ENCODE measurements at places on chromosomes 3 and 15. TPM values are rescaled to one million over a fixed set of nuclear protein-coding genes. Genes with fewer than 3 reads are reported as not detected.
A peak's percentile ranks its signal among the peaks of the same experiment; 100 is the strongest.

The FBXW12 gene
- total RNA-seq: not detected

DNA sequence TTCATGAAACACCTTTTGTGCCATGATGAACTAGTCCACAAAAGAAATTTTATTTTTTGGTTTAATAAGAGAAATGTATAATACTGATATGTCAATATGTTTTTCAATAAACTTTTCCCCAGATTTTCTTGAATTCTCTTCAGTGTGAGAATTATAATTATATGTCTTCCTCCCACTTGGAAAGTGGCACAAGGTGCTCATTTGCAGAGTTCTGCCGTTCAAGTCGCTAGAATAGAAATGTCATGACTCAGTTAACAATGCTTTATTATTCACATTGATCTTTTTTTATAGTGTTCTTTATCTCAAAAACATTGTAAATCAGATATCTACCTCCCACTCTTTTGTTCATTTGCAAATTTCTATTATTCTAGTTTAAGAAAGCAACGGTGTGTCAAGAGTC is 87.3 kb downstream of the MDFIC2 start:
- no peak overlapping the region for H3K27ac ChIP-seq
- no peaks in the 10 kb centered on the region for H3K27me3 ChIP-seq
- H3K4me3 ChIP-seq: no peak overlapping the region
- no peaks in the 10 kb centered on the region for H3K4me1 ChIP-seq
- H3K36me3 ChIP-seq: no peaks in the 10 kb centered on the region
- DNase-seq: no peak

- no peak overlapping the region for H3K4me3 ChIP-seq
- no peaks in the 10 kb centered on the region for H3K36me3 ChIP-seq
- no peak for DNase-seq
- no peaks in the 10 kb centered on the region for H3K27me3 ChIP-seq
These were observed 124.3 kb downstream of the ABI3BP start for GRCh38 chr3:100868894-100869293.

GRCh38 chr15:69834761-69835160 is 263.0 kb downstream of the TLE3 start:
- no peak overlapping the region for H3K4me3 ChIP-seq
- H3K4me1 ChIP-seq: peaks cover 5% of the 10 kb centered on the region
- H3K36me3 ChIP-seq: no peaks in the 10 kb centered on the region
- H3K27ac ChIP-seq: no peak overlapping the region
- H3K27me3 ChIP-seq: peaks cover 8% of the 10 kb centered on the region

- H3K27ac ChIP-seq: no peak overlapping the region
- no peaks in the 10 kb centered on the region for H3K4me1 ChIP-seq
- no peaks in the 10 kb centered on the region for H3K27me3 ChIP-seq
- H3K36me3 ChIP-seq: peaks cover 32% of the 10 kb centered on the region
These were observed 4.0 kb upstream of the SMCO1 start for GRCh38 chr3:196518966-196519717.

- DNase-seq: no peak
- H3K27ac ChIP-seq: peak overlapping the region; percentile 98
- H3K4me1 ChIP-seq: peaks cover 23% of the 10 kb centered on the region
- H3K27me3 ChIP-seq: peaks cover 16% of the 10 kb centered on the region
- H3K4me3 ChIP-seq: peak overlapping the region; percentile 97
- H3K36me3 ChIP-seq: peaks cover 23% of the 10 kb centered on the region
These were observed 1.1 kb downstream of the NFKBIZ start for GRCh38 chr3:101850246-101851051.

DNA sequence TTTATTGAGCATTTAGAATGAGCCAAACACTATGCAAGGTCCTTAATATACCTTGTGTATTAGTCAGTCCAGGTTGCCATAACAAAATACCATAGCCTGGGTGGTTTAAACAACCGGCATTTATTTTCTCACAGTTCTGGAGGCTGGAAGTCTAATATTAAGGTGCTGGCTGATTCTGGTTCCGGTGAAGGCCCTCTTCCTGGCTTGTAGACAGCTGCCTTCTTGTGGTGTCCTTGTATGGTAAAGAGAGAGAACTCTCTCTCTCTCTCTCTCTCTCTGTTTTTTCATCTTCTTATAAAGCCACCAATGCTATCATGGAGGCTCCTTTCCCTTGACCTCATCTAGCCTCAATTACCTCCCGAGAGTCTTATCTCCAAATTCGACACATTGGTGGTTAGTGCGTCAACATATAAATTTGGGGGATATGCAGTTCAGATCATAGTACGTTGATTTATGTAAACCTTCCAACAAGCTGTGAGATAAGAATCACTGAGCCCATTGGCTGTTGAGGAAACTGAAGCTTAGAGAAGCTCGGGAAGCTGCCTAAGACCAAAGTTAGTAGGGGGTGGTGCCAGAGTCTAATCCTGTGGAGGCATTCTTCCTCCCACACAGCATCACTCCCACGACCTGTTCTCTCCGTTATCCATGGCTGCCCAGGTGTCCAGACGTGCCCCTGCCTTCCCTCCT is 298.0 kb upstream of the PROK2 start:
- H3K36me3 ChIP-seq: no peaks in the 10 kb centered on the region
- no peak overlapping the region for H3K27ac ChIP-seq
- H3K4me1 ChIP-seq: peaks cover 5% of the 10 kb centered on the region
- peaks cover 4% of the 10 kb centered on the region for H3K27me3 ChIP-seq

GRCh38 chr15:77716632-77717332 is 84.1 kb upstream of the LINGO1 start:
- H3K27me3 ChIP-seq: peaks cover 13% of the 10 kb centered on the region
- H3K4me1 ChIP-seq: peaks cover 11% of the 10 kb centered on the region
- H3K4me3 ChIP-seq: no peak overlapping the region

DNA sequence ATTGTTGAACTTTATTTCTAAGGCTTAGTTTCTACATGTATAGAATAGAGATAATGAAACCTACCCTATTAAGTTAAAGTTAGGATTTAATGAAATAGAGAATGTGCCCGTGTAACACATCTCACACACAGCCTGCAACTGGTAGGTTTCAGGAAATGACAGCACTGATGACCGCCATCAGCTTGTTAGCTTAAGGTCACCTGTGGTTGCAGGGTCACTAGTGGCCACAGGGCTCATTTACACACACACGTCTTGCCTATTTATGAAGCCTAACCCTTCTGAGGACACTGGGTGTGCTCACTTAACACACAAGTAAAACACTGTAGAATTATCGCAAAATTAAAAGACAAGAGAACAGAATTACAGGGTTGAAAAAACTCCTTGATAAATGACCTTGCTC is 20.1 kb downstream of the CHRM5 start:
- H3K27me3 ChIP-seq: peaks cover 2% of the 10 kb centered on the region
- peaks cover 13% of the 10 kb centered on the region for H3K4me1 ChIP-seq
- no peak overlapping the region for H3K27ac ChIP-seq
- no peaks in the 10 kb centered on the region for H3K36me3 ChIP-seq
- H3K4me3 ChIP-seq: no peak overlapping the region

The GHSR gene
- not detected for total RNA-seq

GRCh38 chr15:70039917-70040316 is 57.8 kb downstream of the TLE3 start:
- H3K27me3 ChIP-seq: no peaks in the 10 kb centered on the region
- no peak overlapping the region for H3K27ac ChIP-seq
- H3K4me3 ChIP-seq: no peak overlapping the region
- no peak for DNase-seq
- no peaks in the 10 kb centered on the region for H3K36me3 ChIP-seq

DNA sequence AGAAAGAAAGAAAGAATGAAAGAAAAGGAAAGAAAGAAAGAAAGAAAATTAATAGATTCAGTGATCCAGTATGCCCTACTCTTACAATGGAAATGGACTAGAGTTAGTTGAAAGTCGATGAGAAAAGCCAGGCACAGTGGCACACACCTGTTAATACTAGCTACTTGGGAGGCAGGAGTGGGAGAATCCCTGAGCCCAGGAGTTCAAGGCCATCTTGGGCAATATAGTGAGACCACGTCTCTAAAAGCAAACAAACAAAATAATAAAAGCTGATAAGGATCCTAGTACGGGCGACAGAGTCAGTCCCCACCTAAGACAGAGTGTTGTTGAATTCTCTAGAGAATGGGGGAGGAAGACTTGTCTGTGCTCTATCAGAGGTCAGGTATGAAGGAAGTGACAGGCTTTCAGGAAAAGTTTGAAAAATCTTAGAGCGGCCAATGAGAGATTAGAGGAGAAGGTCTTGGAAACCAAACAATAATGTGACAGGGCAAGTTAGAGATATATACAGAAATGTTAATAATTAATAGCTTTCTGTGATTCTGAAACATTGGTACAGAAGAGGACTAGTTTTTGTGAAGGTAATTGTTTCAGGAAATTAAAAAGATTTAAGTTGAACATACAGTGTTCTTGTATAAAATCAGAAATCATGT is 117.9 kb upstream of the PTX3 start:
- no peak overlapping the region for H3K4me3 ChIP-seq
- no peak overlapping the region for H3K27ac ChIP-seq
- H3K27me3 ChIP-seq: no peaks in the 10 kb centered on the region
- no peaks in the 10 kb centered on the region for H3K36me3 ChIP-seq

DNA sequence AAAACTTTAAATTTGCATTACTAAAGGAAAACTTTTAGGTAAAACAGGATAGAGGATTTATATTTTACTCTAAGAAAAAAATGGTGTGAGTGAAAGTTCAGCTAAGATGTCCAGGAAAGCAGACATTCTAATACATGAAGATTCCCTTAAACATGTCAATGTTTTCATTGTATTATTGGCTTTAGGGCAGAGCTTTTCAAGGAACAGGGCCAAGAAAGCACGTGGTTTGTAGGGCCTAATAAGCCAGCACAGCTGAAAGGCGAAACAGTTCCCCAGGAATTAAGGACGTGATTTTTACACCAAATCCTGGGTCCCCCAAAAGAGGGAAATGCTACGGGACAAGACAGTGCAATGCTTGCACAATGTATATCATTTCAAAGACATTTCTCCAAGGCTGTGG is 48.6 kb upstream of the MKRN3 start:
- no peaks in the 10 kb centered on the region for H3K4me1 ChIP-seq
- no peak for DNase-seq
- no peak overlapping the region for H3K27ac ChIP-seq
- no peaks in the 10 kb centered on the region for H3K36me3 ChIP-seq

GRCh38 chr3:17322106-17322793 is 420.2 kb downstream of the TBC1D5 start:
- DNase-seq: no peak
- no peaks in the 10 kb centered on the region for H3K36me3 ChIP-seq
- H3K27ac ChIP-seq: peak overlapping the region; percentile 5
- no peaks in the 10 kb centered on the region for H3K27me3 ChIP-seq
- H3K4me1 ChIP-seq: peaks cover 14% of the 10 kb centered on the region
